Amniotic stem cell (primary cell): ENCODE measurements at places on chromosomes 16 and 17.

DNA sequence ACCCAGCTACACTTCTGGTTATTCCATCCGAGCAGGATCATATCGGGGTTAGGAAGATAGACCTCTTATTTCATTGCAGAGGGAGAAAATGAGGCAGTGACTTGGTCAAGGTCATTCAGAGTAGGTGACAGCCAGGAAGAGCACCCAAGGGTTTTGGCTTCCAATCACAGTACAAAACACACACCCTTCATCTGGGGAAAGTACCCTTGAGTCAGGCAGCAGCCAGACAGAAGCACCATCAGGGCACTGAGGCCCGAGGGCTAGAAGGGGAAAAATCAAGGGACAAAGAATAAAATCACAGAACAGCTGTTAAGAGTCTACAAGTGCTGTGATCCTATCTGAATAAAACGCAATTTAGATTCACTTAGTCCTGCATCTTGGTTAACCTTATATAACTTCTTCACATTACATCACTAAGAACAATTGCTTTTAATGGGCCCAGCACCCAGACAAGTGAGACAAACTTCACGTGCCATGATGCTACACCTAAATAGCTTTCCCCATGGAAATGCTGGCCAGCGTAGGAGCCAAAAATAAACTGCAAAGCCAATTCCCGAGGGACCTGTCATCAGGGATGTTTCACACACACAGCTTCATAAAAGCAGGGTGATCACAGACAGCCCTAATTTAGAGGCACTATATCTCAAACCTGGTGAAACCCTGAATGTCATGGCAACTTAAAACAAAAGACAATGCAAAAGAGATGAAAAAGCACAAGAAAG, 4.9 kb downstream of the UBE2O start:
- DNase-seq = no peak

GRCh38 chr16:50909831-50910735, 168.2 kb downstream of the CYLD start:
- DNase-seq = no peak

GRCh38 chr17:33816842-33817617, 438.1 kb upstream of the CCL2 start:
- no peak for DNase-seq

- no peak for DNase-seq
Measured at GRCh38 chr16:20768121-20768520, 4.3 kb downstream of the ACSM3 start.

DNA sequence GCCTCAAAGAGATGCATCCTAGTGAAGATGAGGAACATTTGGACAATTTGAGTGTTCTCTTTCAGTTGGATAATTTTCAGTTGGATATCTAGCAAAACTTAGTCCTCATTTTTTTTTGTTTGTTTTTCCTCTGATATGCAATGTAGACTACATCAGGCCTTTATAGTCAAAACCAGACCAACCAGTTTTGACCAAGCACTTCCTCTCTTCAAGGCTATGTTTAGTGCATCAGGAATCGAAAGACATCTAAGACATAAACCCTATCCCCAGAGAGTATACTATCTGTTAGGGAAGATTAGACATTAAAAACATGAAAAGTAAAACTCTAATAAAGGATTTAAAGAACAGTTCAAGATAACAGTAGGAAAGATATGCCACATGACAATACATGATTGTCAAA, 256.1 kb downstream of the IRX3 start:
- DNase-seq = no peak

- no peak for DNase-seq
Measured at GRCh38 chr16:84560269-84560668, 55.8 kb upstream of the MEAK7 start.
